HT1080 (cell line): ENCODE measurements at places on chromosomes 4 and X.

DNA sequence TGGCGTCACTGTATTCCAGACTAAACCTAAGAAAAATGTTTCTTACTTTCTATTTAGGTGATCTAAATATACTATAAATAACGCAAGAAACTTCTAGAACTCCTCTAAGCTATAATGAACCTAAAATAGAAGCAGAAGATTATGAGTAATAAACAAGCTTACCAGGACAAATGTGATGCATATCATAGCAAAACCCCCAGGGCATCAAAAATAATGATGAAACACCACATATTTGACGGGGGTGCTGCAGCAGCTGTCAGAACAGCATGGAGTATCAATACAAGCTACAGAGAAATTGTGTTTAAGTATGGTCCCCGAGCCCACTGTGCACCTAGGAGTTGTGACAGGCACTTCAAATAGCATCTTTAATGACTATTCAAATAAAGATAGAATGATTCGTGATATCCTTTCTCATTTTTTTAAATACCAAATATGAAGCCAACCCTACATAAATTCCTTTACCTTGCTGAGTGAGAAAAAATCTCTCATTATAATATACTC lies 337.3 kb downstream of the CENPC start:
- no peak for DNase-seq

GRCh38 chr4:86664959-86665358 lies 70.8 kb downstream of the PTPN13 start:
- peak; percentile 29 for DNase-seq

GRCh38 chr4:6902318-6903042 lies 7.1 kb upstream of the TBC1D14 start:
- DNase-seq = no peak

DNA sequence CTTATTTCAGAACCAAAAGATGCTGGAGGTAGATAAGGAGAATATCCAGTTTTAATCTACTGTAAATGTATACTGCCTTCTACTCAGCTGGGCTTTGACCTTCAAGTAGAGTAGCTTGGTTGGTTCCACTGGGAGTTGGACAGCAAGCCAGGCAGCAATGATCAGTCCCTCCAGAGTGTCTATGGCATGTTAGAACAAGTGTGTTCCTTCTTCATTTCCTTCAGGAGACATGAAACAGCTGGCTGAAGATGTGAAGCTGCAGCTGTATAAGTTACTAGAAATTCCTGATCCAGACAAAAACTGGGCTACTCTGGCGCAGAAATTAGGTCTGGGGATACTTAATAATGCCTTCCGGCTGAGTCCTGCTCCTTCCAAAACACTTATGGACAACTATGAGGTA lies 111.1 kb downstream of the NFKB1 start:
- no peak for DNase-seq

GRCh38 chrX:129697204-129697829 lies 41.5 kb upstream of the XPNPEP2 start:
- DNase-seq = peak; percentile 1

DNA sequence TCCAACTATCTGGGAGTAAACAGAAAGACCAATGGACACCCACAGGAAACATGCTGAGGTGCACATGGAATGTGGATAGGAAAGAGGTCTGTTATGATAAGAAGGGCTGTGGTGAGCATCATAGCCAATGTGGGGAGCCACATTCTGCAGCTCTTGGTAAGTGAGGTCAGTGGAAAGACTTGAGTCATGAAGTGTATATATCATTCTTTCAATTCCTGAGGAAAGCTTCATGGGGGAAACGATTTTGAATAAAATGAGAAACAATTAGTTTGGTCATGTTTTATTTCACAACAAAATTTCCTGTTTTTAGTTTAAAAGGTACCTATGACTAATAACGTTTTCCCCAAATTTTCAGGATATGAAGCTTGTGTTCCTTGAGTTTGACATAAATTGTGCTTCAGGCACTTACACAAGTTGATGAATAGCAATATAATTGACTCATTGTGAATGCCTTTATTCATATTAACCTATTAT lies 41.4 kb upstream of the RASSF6 start:
- DNase-seq = peak; percentile 99

DNA sequence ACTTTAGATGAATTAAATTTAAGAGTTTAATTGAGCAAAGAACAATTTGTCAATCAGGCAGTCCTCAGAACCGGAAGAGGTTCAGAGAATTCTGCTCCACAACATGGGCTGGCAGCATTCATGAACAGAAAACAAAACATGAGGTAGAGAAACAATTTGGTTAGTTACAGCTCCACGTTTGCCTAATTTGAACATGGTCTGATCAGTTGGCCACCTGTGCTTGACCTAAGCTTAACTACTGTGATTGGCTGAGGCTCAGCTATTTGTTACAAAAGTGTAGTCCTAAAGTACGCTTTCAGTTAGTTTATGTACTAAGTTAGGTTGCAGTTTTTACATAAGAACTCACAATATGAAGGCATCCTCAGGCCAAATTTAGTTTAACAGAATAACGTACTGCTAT lies 258.6 kb downstream of the ADAM29 start:
- DNase-seq = no peak

DNA sequence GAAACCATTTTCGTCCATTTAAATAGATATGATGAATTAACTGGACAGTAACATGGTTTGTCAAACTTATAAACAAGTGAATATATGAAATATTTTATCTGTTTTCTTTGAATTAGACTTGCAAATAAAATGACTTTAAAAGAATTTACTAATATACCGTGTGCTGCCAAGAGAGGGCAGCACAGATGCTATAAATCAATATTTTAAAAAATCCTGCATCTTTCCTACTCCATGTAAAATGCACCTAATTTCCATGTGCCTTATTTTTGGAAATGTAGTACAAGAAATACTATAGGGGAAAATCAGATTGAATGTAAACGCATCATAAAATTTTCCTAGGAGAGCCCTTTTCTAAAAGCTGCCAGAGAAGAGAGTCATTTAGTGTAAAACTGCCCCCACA lies 62.2 kb downstream of the PRKX start:
- no peak for DNase-seq

DNA sequence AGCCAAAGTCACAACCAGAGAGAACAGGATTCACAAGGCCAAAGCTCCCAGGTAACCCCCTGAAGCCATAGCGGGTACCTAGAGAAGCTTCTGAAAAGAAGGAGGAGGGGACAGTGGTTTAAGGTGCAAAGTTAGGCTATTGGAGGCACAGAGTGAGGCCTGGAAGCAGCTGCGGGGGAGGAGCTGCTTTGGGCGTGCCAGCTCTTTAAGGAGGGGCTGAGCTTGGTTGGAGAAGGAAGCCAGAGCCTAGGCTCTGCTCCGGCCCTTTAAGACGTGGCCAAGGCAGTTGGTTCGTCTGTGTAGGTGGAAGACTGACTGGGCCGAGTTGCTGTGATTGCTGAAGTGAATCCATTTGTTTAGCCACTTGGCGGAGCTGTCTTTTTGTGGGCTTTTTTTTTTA lies 1.5 kb downstream of the KLF8 start:
- DNase-seq = no peak

GRCh38 chr4:107579099-107579498 lies 140.9 kb downstream of the PAPSS1 start:
- no peak for DNase-seq

GRCh38 chr4:122796801-122797404 lies 29.7 kb upstream of the FGF2 start:
- no peak for DNase-seq

GRCh38 chrX:108419401-108419800 lies 18.8 kb downstream of the COL4A6 start:
- DNase-seq = no peak

DNA sequence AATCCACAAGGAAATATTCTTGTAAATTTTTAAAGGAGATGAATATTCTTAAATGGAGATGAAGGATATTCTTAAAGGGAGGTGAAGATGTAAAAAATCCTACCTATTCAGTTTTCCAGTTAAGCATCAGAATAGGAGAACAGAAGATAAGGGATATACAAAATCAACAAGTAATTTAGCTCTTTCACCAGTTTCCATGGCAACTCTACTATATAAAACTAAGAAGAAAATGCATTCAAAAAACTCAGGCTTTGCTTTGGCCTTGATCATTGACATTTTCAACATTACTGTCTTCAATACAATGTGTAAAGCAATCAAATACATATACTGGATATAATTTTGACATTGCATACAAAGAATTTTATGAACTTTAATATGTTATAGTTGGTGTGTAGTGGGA lies 622.7 kb upstream of the GRID2 start:
- DNase-seq = no peak

- DNase-seq = no peak
Measured at GRCh38 chr4:135598151-135598550, 1396.6 kb upstream of the PABPC4L start.

DNA sequence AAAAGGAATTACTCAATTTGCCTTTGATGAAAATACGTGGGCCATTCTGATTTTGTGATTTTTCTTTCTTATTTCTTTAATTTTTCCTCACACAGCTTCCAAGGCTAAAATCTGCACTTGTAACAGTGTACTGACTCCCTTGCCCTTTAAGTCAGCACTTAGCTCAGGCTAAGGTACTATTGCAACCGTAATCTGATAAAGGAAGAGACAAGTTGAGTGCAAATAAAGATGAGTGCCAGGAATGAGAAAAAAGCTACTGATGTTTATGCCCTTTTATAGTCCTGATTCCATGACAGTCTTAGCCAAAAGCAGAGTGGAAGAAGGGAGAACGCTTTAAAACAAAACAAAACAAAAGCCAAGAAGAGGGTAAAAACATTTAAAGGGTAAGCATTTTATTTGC lies 6.0 kb downstream of the DMD start:
- no peak for DNase-seq

DNA sequence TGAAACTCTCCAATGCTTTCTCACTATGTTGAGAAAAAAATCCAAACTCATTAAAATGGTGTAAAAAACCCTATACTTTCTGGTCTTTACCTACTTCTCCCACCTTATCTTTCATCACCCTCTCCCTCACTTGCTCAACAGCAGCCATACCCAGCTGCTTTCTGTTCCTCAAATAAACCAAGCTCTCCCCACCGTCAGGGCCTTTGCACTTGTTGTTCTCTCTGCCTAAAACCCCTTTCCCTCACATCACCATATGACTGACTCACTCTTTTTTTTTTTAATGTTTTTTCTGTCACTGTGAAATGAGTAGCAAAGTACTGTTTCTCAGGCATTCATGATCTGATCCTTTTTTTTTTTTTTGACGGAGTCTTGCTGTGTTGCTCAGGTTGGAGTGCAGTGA lies 122.3 kb upstream of the TMEM164 start:
- peak; percentile 15 for DNase-seq

DNA sequence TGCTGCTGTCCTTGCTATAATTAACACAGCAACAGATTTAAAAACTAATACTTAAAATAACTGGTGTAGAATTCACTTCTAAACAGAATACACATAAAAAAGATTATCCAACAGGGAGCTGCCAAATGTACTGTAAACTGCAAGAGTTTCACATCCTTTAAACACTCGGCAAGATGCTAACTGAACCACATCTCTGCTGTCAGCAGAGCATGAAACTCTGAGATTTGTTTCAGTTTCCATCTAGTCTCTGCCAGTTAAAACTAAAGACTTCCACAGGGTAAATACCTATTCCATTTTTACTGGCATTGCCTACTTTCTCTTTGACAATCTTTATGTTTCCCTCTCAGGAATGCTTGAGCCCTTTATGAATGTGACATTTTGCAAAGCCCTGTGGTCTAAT lies 127.7 kb downstream of the SLC7A11 start:
- DNase-seq = no peak
